ENCODE measurements at places on chromosomes 13 and 19. TPM values are rescaled to one million over a fixed set of nuclear protein-coding genes. Genes with fewer than 3 reads are reported as not detected.

Gene ZNF548
- polyA plus RNA-seq, result 5.2 TPM

DNA sequence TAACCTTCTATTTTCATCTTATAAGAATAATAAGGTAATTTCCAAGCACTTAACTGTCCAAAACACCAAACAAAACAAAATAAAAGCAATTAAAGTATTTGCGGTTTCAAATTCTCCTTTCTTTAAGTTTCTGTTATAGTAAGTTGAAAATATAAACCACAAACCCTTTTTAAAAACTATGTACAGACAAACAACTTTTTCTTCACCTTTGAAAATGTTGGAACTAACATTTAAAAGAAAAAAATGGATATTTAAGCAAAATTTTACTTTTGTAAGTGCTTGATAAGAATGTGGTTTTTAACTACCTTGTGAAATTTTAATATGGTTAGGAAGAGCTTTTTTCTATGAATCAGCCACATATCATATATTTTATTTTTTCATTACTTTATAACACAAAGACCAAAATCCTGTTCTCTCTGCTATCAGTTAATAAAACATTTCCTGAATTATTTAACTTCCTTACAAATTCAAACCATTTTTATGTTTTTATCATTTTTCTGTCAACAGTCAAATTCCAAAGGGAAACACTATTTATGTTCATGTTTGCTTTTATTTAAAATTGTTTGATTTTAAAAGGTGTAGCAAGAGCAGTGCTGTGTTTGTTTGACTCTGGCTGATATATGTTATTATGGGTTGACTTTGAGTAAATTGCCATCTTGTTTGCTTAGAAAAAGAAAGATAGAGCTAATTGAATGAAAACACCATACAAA lies 554.1 kb upstream of the KLHL1 start:
- no peak overlapping the region for H3K4me3 ChIP-seq
- no peak overlapping the region for H3K27ac ChIP-seq
- H3K27me3 ChIP-seq, result no peaks in the 10 kb centered on the region

- no peak overlapping the region for H3K27ac ChIP-seq
- H3K27me3 ChIP-seq, result no peaks in the 10 kb centered on the region
- no peaks in the 10 kb centered on the region for H3K4me1 ChIP-seq
- H3K4me3 ChIP-seq, result no peak overlapping the region
Observed at GRCh38 chr19:55368701-55369563, 1.3 kb downstream of the IL11 start.

Gene ADGRE1
- polyA plus RNA-seq, result 0.07 TPM

DNA sequence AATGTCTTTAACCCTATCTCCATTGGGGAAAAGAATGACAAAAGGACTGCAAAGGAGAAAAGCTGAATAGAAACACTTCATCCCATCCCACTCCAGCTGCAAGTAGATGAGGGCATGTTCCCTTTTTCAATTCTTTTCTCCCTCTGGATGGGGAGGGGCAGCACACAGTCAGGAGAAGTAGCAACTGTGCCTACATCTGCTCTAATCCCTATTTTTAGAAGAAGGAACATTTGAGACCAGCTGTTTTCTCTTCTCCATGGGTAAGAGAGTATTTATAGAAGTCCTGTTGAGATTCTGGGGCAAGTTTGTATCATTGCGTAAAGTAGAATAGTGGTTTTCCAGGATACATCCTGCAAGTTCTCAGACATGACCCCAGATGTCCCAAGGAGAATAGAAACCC lies 9.3 kb upstream of the GTF3A start:
- no peak overlapping the region for H3K27ac ChIP-seq
- H3K36me3 ChIP-seq, result no peaks in the 10 kb centered on the region
- no peaks in the 10 kb centered on the region for H3K4me1 ChIP-seq
- no peak for DNase-seq
- no peaks in the 10 kb centered on the region for H3K27me3 ChIP-seq

DNA sequence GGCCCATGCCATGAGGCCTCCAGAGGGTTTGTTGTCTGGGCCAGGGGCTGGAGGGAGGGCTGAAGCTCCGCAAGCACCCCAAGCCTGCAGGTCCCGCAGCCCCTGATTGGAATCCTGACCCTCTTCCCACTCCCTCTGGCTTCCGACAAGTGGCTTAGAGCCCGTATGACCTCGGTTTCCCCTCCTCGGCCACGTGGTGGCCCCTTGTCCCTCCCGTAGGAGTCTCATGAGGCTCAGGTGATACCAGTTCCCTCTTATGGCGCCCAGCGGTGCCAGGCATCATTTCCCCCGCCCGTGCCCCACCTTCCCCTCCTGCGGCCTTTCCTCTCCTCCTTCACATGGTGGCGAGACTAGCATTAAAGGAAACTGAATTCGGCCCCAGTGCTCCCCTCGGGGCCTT lies 6.1 kb downstream of the THOP1 start:
- no peak overlapping the region for H3K27ac ChIP-seq
- no peak for DNase-seq
- no peaks in the 10 kb centered on the region for H3K36me3 ChIP-seq
- no peak overlapping the region for H3K4me3 ChIP-seq
- H3K4me1 ChIP-seq, result no peaks in the 10 kb centered on the region

Gene PAN3
- polyA plus RNA-seq, result 16.3 TPM

DNA sequence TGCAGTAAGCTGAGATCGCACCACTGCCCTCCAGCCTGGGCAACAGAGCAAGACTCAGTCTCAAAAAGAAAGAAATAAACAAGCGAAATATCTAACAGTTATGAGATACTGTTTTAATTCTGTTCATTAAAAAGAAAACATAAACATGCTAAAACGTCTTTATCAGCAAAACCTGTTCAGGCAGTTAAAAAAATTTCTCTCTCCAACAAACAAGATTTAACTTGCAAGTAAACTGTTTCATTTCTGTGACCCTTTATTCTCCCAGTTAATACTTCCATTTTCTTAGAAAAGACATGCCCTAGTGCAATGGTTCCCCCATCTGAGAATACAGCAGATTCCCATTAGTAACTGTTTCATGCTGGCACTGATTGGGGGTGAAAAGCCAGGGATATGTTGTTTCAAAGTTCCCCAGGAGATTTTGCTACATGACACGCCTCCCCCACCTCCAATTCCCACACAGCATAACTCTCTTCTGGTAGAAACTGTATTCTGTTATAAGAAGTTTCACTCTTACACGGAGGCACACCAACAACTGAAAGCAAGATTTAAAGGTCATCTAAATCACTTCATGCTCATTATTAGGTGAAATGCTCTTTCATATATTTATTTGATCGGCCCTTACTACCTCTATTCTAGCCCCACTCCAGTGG lies 24.4 kb downstream of the ELF1 start:
- no peaks in the 10 kb centered on the region for H3K36me3 ChIP-seq
- H3K27ac ChIP-seq, result peak overlapping the region; percentile 22
- H3K4me3 ChIP-seq, result no peak overlapping the region
- no peak for DNase-seq
- no peaks in the 10 kb centered on the region for H3K27me3 ChIP-seq

Gene NCCRP1
- 1.7 TPM for polyA plus RNA-seq

DNA sequence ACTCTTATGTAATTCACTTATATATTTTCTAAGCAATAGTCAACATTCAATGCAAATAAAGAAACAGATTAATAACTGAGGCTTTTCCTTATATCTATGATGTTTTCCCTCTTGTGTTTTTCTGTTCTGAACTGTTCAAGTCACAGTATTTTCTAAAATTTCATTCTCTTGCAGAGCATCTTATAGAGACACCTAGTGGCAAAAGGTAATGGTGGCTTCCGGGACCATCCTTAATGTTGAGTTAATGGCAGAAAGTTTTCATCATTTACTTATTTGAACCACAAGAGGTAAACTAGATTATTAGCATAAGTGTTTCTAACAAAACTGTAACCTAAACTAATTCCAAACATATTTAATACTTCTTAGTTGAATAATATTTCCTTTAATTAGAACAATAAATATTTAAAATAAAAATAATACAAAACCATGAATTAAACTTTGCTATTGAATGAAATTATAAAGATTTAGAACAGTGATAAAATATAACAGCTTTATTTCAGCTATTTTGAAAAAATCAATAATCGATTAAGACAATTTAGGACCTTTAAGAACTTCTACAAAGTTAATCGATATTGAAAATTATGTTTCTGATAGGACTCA lies 1.7 kb upstream of the SLITRK5 start:
- DNase-seq, result no peak
- H3K27me3 ChIP-seq, result peaks cover 3% of the 10 kb centered on the region
- H3K4me3 ChIP-seq, result no peak overlapping the region
- no peaks in the 10 kb centered on the region for H3K4me1 ChIP-seq

Gene RAB20
- polyA plus RNA-seq, result 10.9 TPM

- no peaks in the 10 kb centered on the region for H3K4me1 ChIP-seq
- DNase-seq, result no peak
- H3K36me3 ChIP-seq, result no peaks in the 10 kb centered on the region
- no peaks in the 10 kb centered on the region for H3K27me3 ChIP-seq
Observed at GRCh38 chr19:6038634-6039405, 60.9 kb upstream of the RANBP3 start.
